Dorsolateral prefrontal cortex (tissue), 122 donors: ENCODE measurements at places on chromosomes 11 and 22. TPM values are rescaled to one million over a fixed set of nuclear protein-coding genes. Genes with fewer than 3 reads are reported as not detected.

DNA sequence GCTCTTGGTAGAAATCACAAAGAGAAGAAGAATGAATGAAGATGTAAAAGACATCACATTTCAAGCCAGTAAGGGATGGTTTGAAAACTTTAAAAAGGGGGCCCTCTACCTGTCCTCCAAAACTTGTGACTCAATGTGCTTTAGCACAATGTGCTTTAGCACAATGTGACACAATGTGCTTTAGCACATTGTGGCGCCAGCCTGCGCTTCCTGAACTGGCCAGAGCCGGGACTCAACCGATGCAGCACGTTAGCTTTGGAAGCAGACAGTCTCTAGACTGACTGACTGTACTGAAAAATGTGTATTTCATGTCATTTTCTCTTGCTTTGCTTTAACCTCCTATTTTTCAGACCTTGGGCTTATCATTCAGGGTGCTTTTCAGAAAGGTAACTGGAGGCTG lies 63.5 kb downstream of the FAM83F start:
- no peak for DNase-seq

DNA sequence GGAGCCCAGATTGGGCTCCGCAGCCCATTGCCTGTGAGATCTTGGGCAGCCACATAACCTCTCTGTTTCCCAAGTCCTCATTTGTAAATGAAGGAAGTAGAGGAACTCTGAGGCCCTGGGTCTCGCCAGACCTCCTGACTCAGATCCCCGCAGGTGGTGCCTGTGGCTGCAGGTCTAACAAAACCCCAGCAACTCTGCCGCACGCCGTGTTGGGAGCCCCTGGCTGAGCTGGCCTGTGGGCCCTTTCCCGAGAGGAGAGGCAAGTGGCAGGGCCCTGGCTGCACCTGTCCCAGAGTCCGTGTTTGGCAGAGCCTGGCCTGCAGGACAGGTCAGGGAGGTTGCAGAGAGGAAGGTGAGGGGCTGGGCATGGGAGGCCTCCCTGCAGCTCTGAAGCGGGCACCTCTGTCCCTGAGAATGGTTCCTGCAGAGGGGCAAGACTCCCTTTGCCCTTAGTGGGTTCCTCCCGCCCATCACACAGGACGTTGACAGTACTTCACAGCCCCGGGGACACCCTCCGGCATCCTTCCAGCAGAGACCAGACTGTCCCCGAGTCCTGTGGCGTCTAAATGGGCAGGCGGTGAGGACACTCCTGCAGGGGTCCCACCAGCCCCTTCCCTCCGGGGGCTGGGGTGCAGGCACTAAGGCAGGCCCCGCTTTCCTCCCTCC lies 67.7 kb downstream of the ARHGAP8 start:
- DNase-seq = no peak

GRCh38 chr11:115871161-115871760 lies 367.0 kb upstream of the CADM1 start:
- no peak for DNase-seq

- DNase-seq = no peak
These were observed 24.8 kb upstream of the MYOD1 start for GRCh38 chr11:17694494-17695110.

- DNase-seq = no peak
These were observed 206.7 kb downstream of the SNX19 start for GRCh38 chr11:130709531-130709930.

GRCh38 chr11:11588891-11589290 lies 32.9 kb downstream of the GALNT18 start:
- DNase-seq = no peak

DNA sequence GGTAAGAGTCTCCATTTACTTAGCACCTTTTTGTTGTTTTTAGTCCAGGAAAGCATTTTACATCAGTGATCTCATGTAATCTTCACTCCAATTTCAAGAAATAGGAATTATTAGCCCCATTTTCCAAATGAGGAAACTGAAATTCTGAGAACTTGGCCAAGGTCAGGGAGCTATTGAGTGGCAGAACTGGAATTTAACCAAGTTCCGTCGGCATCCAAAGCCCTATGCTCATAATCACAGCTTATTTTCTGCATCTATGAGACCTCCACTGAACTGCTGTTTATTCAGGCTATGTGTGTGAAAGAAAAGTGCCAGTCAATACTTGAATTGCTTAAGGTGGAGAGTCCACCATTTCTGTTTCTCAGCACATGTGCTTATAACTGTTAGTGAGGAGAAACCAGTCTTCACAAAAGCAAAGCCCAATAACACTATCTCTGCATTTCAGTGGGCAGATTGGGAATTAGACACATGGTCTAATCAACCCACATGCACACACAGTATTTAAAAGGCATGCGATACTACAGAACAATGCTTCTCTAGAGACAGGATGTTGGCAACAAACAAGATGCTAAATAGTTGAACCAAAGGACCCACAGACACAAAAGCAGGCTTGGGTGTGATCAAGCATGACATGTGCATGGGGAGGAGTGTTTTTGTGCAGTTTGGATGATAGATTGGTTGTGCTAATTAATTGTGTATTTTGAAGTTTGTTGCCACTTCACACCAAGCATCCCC lies 780.6 kb downstream of the OPCML start:
- DNase-seq = no peak

DNA sequence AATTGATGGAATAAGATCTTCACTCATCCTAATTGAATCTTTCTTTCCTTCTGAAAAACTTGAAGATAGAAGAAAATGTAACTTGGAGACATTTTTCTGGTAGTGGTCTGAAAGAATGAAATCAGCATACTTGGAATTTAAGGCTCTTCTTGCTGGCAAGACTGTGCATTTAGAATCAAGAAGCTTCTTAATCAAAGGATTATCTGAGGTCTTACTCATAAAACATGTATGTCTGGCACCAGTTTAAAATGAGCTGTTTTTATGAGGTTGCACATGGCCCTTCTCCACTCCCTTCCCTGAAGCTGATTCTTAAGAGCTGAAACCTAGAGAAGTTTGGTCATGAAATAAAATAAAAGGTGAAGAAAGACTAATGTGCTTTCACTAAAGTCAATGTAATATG lies 77.3 kb downstream of the ARHGEF12 start:
- DNase-seq = no peak

DNA sequence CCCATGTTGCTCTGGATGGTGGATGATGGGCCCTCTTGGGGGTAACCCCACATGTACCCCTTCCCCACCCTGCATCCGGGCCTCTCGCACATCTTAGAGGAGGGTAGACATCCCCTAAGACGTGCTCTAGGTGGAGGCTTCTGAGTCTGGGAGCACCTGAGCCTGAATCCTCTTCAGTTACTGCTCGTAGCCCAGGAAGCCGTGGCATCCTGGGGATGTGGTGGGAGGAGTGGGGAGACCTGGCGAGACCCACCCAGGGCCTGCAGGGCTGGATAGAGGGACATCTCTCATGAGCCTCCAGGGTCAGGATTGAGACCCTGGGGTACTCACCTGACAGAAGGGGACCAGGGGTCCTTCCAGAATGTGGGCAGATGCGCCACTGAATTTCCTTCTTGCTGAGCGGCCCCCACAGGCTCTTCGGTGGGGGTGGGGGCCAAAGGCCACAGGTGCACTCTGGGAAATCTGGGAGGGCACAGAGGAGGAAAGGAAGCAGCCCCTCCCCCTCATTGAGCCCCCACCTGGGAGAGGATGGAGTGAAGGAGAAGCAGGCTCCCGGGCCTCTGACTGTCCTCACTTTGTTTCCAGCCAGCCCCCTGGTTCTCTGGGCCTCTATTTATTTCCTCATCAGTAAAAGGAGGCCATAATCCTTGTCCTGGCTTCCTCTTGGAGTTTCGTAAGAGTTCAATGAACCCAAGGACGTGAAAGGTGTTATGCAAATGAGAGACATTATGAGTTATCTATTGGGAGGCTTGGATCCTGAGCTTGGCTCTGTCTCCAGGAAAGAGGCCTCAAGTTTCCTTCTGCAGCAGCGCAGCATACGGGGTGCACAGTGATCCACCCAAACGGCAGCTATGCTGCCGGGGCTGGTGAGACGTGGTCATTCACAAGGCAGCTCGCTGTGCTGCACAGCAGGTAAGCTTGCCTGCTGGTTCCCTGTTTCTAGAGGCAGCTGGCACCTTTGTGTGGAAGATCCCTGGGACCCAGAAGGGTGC lies 31.2 kb downstream of the KCNJ4 start:
- no peak for DNase-seq

- DNase-seq = no peak
These were observed 426.0 kb upstream of the DDI1 start for GRCh38 chr11:103610435-103610834.

GRCh38 chr11:57480409-57481137 lies 20.2 kb downstream of the RTN4RL2 start:
- no peak for DNase-seq

DNA sequence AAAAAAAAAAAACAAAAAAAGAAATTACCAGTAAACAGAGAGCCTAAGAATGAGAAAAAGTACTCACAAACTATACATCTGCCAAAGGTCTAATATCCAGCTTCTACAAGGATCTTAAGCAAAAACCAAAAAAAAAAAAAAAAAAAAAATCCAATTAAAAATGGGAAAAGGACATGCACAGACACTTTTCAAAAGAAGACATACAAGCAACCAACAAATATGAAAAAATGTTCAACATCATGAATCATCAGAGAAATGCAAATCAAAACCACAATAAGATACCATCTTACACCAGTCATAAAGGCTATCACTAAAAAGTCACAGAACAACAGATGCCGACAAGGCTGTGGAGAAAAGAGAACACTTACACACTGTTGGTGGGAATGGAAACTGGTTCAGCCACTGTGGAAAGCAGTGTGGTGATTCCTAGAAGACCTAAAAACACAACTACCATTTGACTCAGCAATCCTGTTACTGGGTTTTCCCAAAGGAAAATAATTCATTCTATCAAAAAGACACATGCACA lies 18.3 kb downstream of the MS4A6A start:
- no peak for DNase-seq

DNA sequence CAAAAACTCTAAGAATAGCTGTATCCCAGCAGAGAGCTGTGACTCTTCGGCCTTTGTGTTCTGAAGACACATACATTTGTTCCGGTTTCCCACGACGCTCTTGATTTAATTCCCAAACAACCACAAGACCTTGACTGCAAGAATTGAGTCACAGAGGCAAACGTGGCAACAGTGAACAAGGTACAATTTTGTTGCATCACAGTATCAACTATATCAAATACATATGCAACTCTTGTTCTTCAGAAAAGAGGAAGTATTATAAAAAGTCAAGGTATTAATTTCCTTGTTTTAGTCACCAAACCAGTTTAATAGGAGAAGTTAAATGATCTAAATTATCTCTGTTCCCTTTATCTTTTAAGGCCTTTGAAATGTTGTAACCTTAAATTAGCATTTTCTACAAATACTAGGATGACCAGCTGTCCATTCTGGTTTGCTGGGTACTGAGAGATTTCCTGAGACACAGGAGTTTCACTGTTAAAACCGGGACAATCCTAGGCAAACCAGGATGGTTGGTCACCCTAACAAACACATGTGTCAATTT lies 11.1 kb downstream of the HPS5 start:
- DNase-seq = no peak

DNA sequence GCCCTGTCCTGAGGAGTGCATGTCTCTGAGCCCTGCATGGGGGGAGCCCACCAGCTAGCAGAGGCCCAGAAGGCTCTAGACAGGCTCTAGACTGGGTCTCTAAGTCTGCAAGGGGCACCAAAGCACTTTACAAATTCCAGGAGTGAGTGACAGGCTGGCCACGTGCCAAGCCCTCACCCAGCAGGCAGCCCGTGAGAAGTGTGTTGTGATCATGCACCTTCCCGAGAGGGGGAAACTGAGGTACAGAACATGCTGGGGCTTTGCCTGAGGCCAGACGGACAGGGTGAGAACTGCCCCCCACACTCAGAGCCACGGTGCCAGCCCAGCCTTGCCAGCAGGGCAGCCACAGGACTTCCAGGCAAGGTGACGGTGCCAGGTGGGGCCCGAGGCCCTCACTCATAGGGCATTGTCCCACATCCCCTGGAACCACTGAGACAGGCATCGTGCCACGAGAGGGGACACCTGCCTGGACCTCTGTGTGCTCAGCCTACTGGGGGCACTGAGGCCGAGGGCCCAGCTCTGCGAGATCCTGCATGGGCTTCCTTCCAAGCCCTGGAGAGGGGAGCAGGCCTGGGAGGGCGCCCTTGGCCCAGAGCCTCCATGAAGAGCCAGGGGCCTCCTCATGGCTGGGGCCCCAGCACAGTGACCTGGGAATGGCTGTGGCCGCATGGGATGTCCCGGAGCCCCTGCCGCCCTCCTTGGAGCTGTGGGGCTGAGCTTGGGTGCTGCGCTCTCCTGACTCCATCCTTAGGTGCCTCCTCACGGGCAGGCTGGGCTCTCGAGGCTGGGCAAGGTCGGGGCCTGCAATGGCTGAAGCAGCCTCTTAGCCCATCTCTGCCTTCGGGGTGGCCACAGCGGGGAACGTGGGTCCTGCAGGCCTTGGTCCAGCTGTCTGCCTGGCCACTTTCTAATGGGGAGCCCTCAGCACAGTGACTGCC lies 121.5 kb downstream of the KCNQ1OT1 start:
- peak; percentile 25 for DNase-seq

DNA sequence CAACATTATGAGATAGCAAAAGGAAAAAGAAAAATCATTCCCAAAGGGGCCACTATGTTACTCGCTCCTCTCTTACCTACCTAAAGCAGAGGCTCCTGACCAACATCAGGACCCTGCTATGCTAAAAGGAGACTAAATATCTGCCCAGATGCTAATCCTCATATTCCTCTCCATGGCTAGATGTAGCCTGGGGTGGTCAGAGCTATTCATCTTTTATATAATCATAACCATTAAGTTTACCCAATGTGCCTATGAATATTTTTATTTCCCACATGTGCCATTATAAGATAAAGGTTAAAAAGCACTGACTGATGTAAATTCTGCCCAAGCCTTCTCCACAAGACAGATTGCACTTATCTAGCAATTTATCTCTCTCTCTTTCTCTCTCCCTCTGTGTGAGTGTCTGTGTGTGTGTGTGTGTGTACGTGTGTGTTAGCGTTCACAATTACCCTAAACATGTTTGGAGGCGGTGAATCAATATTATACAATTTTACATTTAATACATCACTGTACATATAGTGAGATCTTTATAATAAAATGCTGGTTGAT lies 41.2 kb upstream of the ANO5 start:
- no peak for DNase-seq

GRCh38 chr11:107496011-107496410 lies 38.4 kb upstream of the CWF19L2 start:
- no peak for DNase-seq

DNA sequence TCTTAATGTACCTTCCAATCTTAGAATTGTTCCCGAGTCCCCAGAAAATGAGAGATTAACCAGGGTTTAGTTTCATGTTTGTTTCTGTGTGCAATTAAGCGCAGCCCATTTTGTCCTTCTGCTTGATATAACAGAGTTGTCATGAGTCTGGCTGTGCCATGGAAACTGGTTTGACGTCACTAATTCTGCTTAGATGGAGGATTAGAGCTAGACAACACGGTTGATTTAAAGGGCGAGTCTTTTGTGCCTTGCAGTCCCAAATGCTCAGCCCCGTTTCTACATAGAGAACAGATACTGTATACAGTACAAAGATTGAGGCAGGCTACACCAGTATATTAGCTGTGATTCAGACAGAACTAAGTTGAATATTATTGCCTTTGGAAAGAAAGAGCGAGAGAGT lies 45.5 kb upstream of the ALKBH3 start:
- DNase-seq = peak; percentile 53

GRCh38 chr11:125728969-125729368 lies 17.1 kb upstream of the PATE1 start:
- DNase-seq = no peak

RAB3IL1 gene
- 10.0 TPM for total RNA-seq

SIK3 gene
- 186 TPM for total RNA-seq

INSC gene
- total RNA-seq = 0.60 TPM

FAM111B gene
- not detected for total RNA-seq

ANO1 gene
- total RNA-seq = 1.9 TPM
